ENCODE measurements at places on chromosomes 2 and 18.

DNA sequence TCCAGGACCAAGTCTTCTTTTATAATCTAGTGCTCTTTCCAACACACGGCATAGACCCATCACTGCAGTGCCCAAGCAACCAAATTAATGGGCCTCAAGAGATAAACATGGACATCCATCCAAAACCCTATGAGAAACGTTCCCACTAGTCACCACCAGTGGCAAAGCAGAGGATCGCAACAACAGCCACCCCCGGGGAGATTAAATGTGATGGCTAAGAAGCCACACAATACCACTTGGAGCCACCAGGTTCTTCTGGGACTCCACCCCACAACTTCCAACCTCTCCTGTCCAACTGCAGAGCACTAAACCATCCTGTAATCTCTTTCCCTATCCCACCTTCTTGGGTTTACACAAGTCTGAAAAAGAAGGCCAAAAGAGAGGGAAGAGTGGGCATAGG, 123.8 kb downstream of the BCL11A start:
- DNase-seq: no peak

DNA sequence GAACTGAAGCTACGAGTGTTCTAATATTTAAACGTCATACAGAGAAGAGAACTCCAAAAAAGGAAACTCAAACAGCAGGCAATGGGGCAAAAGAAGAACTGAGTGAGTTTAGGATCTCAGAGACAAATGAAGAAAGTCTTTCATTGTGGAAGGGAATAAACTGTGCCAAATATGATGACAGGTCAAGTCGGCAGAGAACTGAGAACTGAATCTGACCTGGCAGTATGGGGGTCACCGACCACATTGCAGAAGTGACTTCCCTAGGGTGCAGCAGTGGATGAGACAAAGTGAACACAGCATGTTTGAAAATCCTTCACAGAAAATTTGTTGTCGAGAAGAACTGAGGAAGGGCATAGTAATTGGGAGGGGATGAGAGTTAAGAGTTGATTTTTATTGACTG, 55.9 kb downstream of the TTC21B start:
- no peak for DNase-seq

- no peak for DNase-seq
Observed at GRCh38 chr2:119579424-119580295, 35.4 kb downstream of the CFAP221 start.

- DNase-seq: no peak
Observed at GRCh38 chr2:20434588-20435294, 12.1 kb upstream of the RHOB start.

GRCh38 chr2:101115664-101116063, 35.5 kb downstream of the TBC1D8 start:
- no peak for DNase-seq

- DNase-seq: no peak
Observed at GRCh38 chr2:201228271-201228911, 31.9 kb upstream of the CASP8 start.

DNA sequence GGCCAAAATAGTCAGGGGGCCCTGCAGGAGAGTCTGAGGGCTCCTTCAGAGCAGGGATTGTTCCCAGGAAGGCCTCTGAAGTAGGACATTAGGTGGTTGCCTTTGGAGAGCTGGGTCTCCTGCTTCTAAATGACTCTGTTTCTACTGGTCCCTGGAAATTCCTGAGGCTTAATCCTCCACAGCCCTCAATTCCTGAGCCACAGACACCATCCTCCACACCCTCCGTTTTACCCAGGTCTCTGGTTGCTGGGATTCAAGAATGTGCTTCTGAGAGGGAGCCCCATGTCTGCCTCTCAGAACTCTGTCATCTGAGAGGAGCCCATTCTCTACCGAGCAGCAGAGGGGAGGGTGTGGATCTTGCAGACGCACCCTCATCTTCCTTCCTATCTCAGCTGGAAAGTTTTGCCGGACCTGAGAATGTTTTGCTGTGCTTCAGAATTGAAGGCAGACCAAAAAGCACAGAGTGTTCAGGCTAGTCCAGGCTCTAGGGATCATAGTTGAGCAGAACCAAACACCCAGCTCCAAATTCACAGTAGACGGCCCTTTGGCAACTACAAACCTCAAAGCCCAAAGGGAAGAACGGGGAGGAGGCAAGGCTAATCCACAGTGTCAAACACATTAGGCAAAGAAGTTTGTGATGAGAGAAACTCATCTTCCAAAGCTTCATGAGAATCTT, 8.1 kb downstream of the VIT start:
- no peak for DNase-seq

- DNase-seq: no peak
Observed at GRCh38 chr2:158650646-158651357, 144.3 kb upstream of the DAPL1 start.

Measured in stimulated activated CD4-positive, alpha-beta T cell treated with anti-CD3 and anti-CD28 coated beads, Interleukin-1b, Interleukin-23, amount 100 ng/mL, for 1 hour (primary cell).